ENCODE measurements at places on chromosomes 4 and X.

- no peak for DNase-seq
Observed at GRCh38 chrX:96551322-96551872, 133.2 kb upstream of the DIAPH2 start.

- no peak for DNase-seq
Observed at GRCh38 chr4:13399257-13399656, 84.9 kb downstream of the RAB28 start.

DNA sequence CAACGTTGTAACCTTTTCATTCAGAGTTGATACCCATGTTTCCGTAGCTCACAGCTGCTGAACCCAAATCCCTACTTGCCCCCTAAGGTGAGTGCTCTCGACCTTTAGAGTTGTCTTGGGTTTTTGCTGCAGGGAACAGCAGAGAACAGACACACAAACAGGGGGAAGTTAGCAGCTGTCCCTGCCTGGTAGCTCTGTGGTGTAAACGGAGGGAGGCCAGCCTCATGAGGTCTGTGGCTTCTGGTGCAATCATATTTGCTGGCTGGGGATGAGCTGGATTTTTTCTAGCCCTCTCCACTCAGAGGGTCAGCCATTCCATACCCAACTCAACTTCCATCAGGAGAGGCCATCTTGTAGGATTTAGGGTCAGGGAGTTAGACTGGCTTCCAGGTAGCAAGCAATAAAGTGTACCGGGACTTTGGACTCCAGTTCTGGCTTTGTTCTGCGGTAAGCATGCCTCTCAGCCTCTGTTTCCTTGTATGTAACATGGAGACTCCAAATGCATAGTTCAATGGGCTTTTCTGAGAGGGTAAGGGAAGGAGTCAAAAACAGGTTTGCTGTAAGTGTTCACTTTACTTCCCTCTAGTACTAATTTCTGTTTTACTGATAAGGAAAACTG, 218.9 kb downstream of the MID1IP1 start:
- no peak for DNase-seq

GRCh38 chrX:150456466-150456865, 93.3 kb downstream of the MAMLD1 start:
- DNase-seq: no peak

DNA sequence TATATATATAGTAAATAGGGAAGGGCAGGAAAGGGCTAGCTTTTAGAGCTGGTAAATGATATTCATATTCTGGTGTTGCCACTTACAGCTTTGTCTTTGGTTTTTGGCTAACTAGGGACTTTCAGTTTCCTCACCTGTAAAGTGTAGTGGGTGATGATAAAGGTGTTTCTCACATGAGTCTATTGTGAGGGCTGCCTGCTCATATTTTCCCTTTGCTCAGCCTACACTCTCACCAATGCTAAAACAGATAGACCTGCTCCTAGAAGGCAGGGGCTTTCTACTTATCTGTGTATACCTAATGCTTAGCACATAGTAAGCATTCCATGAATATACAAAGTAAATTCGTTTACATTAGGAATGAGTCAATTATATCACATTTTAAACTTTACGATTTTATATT, 137.2 kb upstream of the HS3ST1 start:
- no peak for DNase-seq

DNA sequence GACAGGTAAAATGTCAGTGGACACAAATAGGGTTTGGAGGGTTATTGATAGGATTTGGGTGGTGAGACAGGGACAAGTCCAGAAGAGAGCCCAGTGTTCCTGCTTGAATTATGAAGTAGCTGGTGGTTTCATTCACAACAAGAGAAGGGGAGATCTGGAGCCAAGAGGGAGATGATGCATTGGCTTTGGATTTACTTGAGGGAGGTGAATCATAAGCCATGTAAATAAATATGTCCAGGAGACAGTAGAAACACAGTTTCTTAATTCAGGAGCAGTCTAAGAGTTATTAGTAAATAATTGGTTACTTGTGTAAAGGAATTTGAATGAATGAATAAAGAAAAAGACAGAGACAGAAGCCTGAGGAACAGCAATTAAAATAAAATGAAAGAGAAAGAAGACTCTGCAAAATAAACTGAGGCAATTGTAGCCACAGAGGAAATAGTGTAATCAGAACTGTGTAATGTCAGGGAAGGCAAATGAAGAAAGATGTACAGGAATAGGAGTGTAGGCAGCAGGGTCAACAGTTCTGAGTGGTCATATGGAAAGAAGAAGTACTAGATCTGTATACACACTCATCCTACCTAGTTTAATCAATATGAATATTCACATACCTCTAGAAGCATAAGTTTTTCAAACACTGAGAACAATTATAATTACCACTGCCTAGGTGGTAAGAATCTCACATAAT, 50.2 kb upstream of the CXCL8 start:
- no peak for DNase-seq

DNA sequence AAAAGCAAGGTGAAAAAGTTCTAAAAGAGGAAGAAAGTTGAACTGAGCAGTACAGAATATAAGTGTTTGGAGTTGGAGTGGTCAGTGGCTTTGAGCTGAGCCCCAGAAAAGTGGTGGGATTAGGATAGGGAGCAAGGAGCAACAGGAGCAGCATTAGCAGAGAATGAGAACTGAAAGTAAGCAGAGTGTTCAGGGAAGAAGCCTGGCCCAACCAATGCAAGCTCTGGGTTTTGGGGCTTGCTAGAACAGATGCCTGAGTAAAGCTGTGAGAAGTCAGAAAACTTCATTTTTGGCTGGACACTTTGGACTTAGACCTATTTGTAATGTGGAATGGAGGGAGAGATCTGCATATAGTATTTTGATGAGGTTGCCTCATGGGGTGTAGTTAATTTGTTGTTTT, 17.8 kb downstream of the JADE1 start:
- DNase-seq: no peak

DNA sequence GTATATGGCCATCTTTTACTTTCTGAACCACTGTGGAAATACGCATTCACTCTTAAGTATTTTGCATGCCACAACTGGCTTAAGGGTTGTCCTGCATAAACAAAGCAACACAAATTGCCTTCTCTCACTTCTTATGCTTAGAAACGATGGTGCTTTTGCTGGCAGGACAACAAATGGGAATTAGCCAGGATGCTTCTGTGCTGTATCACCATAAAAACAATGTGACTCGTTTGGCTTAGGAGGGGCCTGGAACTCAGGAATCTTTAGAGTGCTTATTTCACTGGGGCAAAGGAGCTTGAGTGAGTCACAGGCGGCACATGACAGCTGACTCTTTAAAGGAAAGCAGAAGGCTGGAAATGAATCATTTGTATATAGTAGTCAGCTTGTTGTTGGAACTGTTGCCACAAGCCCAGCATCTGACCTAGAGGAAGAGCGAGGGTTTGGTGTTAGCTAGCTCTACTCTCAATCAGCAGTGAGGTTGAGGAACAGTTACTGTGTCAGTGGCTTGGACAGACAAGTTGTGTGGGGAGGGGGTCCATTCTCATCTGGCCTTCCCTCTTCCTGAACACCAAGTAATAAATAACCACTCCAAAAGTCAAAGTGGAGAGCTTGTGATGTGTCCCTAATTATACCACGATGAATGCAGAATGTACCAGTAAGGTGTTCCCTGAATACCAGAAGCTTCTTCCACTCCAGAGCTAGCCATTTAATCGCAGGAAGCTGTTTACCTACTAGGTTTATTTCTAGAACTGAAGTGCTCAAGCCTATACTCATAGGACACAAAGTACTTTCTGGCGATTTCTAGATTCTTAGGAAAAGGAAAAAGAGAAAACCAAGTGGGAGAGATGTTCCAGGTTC, 293.1 kb downstream of the CAMK2D start:
- DNase-seq: no peak

DNA sequence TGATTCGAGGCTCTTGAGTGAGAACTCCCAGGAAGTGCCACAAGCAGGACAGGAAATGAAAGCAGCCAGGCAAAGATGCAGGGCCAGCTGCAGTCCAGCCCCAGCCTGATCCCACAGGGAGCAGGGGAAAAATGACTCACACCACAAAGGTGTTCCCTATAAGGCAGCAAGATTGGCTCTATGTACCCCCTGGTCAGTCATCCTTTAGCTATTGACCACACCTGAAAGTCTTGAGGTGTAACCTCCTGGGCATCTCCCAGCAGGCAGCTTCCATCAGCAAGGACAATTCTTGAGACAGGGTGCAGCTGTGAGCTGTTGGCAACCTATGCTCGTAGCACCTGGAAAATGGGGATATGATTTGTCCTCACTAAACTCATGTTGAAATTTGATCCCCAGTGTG, 27.9 kb upstream of the EXOC1L start:
- no peak for DNase-seq

DNA sequence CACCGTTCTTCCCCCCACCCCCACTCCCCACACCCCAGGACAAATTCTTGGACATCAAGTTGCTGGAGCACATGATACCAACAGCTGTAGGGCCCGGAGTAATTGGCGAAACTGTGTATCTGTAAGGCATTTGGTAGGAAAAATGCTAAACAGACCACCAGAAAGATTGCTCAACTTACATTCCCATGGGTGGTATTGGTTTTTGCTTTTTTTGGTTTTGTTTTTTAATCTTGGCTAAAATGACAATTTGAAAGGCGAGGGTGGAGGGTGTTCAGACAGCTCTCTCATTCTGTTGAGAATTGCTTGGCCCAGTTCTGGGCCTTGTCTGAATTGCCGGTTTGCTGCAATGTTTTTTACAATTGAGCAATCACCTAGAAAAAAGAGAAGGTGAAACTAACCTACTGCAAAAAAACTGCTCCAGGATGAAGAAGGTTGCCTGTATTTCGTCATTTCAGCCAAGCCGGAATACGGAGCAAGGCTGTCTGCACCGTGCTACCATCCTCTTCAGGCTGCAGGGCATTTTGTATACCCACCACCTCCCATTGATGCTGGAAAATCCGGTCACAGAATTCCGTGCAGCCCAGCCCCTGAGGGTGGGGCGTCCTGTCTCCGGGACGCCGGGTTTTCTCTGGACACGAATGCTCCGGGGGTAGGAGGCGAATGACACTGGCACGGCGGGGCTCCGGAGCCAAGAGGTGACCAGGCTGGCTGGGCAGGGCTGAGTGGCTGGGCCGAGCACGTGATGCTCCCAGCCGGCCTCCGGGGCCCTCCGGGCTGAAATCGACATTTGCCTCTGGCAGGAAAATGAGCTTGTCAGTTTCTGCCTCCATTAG, at the start of gene CLCN4:
Gene CLCN4, plus strand, starts transcription at position 777 of the 833 bp plus-strand sequence. CDS start 28,058 bp downstream, outside the sequence.
- DNase-seq: peak; percentile 50

GRCh38 chr4:37453281-37453998, 208.9 kb downstream of the NWD2 start:
- DNase-seq: peak; percentile 67

DNA sequence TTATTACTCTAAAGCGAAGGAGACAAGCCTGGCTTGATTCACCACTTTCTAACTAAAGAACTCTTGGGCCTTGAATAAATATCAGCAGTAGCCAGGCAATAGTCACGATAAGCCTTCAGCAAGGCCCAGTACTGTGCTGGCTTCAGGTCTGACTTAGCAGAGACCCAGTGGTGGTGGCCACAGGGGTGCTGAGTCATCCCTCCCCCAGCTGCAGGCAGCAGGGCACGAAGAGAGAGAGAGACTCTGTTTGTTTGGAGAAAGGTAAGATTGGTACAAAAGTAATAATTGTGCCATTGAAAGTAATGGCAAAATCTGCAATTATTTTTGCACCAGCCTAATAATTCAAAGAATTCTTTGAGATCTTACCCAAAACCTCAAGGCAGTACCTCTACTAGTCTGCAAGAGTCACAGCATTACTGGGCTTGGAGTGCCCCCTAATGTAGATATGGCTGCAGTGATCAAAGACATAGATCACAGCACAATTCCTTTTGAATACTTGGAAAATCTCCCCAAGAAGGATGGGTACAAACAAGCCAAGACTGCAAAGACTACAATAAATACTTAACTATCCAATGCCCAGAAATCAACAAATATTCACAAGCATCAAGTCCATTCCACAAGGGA, 159.5 kb upstream of the USP38 start:
- no peak for DNase-seq

DNA sequence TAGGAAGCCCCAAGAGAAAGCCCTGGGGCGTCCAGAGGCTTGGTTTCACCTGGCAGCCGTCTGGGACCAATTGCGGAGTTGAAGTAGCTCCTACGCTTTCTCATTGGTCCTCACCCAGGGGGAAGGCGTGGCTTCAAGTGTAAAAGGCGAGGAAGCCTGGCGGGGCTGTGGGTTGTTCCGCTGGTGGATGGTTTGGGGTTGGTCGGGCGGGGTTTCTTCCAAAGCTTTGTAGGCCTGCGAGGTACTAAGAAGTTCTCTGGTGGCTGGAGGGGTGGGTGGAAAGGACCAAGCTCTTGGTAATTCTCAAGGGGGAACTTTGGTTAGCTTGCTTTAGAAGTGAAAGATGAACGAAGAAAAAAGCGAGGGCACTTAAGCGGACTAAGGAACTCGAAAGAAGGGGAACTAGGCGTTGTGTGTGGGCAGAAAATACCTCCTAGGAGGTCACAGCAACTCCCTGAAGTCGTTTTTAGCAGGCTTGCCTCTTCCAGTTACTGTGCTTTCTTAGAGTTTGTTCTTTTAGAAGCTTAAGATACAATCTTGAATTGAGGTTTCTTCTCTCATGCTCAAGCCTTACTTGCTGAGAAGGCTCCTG, 36.6 kb downstream of the CCNG2 start:
- peak; percentile 81 for DNase-seq

GRCh38 chr4:183478123-183478522, 26.7 kb upstream of the ING2 start:
- DNase-seq: no peak

DNA sequence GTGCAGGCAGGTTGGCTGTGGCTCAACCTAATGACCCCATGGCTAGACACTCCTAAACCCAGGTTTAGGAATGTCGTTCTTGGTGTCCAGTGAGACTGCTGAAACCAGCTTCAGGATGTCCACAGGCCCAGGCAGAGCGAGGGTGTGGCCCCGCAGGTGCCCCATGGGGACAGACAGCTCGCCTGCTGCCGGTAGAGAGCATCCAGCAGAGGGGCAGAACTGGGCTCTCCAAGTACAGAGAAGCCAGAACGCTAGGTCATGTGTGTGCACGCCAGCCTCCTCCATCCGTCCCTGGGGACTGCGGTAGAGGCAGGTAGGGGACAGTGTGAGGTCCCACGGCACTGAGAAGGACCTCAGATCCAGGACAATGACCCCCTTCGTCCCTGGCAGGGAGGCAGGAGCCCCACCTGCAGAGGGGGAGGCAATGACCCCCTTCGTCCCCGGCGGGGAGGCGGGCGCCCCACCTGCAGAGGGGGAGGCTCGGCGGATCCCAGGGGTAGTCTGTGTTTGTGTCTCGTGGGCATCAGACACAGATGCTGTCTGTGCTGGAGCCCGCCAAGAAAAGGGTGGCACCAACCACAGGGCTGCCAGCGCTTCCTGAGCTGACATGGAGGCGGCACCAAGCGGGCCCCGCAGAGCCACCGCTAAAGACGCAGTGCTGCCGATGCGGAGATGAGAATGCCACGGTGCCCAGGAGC, 118.4 kb downstream of the FAM53A start:
- no peak for DNase-seq

GRCh38 chr4:8838296-8838960, 33.2 kb downstream of the HMX1 start:
- no peak for DNase-seq

- DNase-seq: no peak
Observed at GRCh38 chr4:53608649-53609048, 17.4 kb upstream of the LNX1 start.
